ENCODE measurements at places on chromosomes 5 and 9.

GRCh38 chr5:37846786-37847310, 7.0 kb upstream of the GDNF start:
- no peak for DNase-seq

DNA sequence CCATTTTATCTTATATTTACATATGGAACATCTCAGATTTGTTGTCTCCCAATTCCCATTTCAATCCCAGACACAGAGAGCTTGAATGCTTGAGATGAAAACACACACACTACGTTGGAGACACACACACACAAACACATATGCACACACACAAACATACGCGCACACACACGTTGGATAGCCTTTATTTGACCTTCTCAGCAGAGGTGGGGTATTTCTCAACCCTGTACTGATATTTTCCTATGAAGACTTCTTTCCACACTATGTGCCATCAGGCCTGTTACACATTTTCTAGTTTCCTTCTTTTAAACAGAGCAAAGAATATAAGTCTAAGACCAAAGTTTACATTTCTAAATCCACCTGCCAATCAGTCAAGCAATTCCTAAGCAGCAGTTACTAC, 291.0 kb downstream of the TAF11L14 start:
- DNase-seq = no peak

GRCh38 chr9:17906841-17907778, 328.2 kb downstream of the SH3GL2 start:
- DNase-seq = no peak

- DNase-seq = no peak
Measured at GRCh38 chr5:131112424-131112823, 52.6 kb downstream of the HINT1 start.

DNA sequence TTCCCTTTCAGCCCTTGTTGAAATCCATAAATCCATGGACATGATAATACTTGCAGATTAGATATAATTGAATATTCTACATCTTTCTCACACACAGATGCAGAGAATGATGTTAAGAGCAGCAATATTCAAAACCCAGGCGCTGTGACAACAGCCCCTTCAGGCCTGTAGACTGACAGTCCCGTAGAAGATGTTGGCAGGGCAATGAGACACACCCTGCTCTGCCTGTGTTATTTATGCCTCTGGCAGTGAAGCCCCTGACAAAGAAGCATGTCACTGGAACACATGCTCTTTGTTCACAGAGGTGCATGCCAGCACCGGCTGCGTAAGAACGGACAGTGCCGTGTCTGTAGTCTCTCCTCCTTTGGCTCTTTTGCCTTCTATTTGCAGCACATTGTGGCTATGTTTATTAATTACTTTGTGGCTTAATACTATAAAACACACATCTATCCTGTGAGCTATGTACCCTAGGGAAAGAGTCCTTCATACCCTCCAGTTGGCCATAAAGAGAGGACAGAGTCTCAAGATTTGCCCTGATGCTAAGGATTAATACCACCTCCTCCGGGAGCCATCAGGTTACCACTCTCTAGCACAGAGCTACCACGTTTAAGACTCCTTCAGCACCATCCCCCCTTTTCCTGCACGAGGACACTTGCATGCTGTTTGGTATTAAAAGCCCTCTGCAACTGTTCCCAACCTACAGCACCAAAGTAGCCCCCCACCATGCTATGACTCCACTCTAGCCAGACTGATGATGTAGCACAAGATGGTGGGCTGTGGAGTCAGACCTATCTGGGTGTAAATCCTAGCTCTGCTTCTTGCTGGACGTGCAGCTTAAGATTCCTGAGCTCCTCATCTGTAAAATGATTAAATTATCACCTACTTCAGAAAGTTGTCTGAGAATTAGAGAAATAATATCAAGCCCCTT, 2.0 kb upstream of the ANP32B start:
- no peak for DNase-seq

DNA sequence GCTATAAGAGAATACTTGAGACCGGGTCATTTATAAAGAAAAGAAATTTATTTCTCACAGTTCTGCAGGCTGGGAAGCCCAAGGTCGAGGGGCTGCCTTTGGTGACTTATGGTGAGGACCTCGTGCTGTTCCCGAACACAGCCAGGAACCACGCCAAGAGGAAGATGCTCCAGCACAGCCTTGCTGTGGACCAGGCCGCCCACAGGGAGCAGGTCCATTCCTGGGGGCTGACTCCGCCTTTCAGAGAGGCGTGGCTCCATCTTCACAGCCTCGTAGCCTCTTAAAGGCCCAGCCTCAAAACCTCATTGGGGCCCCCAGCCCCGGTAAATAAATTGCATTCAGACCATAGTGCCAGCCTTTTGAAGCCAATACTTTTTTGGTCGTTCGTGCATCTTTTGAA, 93.5 kb upstream of the CACNA1B start:
- DNase-seq = no peak

- no peak for DNase-seq
Measured at GRCh38 chr9:4713849-4714248, 27.2 kb downstream of the AK3 start.

- no peak for DNase-seq
Measured at GRCh38 chr9:5112109-5112592, 73.3 kb downstream of the INSL6 start.

DNA sequence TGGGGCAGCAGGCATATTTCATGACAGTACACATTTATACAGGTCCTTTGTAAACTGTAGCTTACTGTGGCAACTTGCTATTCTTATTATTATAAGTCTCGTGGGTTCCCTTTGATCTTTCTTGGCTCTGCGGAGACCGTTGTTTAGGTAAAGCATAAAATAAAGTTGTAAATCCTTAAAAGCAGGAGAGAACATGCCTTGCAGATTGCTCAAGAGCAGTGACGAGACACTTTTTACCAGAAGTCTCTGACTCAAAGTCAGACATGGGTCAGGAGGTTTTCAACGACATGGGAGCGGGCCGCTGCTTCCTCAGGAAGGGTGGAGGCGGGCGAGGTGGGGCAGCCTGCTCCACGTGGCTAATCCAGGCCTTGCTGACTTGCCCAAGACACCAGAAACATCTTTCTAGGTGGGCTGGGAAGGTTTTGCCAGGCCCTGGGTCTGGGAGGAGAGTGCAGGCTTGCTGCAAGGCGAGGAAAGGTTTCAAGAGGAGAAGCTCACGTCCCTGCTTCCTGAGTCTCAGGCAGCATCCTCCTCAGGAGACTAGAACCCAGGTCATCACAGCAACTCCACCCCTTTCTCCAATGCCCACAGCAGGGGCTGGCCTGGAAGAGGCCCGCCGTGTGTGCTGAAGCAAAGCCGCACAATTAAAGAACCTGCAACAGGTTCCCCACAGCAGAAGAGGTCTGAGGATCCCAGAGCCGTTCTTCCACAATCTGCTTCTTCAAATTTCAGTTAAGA, 6.5 kb downstream of the TBC1D2 start:
- peak; percentile 17 for DNase-seq

- no peak for DNase-seq
Measured at GRCh38 chr9:1101846-1102641, 51.9 kb downstream of the DMRT2 start.

DNA sequence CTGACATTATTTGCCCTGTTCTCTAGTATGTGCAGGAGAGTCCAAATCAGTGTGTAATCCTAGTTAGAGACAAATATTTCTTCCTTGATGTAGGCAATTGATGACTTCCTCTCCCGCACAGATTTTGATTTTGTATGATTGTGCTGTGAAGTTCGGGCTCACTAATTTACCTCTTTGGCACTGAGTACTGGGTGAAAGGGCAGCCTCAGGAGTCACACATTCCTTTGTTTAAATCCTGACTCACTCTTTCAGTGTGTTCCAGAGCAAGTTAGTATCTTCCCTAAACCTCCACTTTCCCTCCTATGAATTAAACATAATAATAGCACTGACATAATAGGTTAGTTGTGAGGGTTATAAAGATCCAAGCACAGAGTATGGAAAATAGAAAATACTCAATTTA, 269.7 kb downstream of the ISL1 start:
- DNase-seq = no peak

GRCh38 chr5:120550358-120550757, 86.3 kb downstream of the PRR16 start:
- no peak for DNase-seq

GRCh38 chr5:132238169-132238744, 10.6 kb upstream of the P4HA2 start:
- peak; percentile 69 for DNase-seq

DNA sequence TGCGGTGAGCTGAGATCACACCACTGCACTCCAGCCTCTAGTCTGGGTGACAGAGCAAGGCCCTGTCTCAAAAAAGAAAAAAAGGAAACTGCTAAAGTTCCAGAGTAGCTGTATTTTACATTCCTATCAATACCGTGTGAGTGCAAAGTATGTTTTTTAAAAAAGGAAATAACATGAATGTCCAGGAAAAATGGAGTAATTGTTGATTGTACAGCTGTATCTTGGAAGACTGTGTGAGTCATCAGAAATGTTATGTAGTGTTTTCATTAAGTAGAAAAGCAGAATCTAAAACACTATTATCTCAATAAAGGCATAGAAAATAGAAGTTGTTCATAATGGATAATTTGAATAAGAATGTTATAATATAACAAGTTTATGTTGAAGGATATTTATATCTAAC, 53.9 kb downstream of the ZCCHC7 start:
- DNase-seq = no peak

Measured in CD4-positive, alpha-beta T cell treated with Interleukin-21 for 1 hour (primary cell).